ENCODE measurements at places on chromosomes 7 and 10.

DNA sequence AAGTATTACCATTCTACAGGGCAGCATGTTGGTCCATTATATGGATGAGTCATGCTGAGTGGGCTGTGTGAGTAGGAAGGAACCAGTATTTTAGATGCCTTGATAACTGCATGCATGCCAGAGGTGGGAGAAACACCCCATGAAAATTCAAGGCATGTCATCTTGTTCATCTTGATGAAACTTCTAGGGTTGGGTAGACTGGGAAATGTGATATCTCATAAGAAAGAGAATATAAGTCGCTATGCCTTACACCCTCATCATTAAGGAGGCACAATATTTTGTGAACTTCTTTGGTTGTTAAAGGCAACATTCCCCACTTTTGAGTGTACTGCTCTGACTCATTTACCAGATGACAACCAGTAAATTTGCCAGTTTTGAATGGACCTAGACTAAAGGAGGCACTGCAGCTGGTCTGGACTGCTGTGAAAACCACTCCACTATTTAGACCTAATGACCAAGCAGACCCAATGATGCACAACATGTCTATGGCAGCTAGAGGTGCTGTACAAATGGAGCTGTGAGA, 48.0 kb downstream of the ZNF365 start:
- DNase-seq: no peak

- DNase-seq: no peak
Observed at GRCh38 chr7:110733221-110733620, 357.7 kb upstream of the LRRN3 start.

- no peak for DNase-seq
Observed at GRCh38 chr10:102731222-102731800, 12.4 kb upstream of the WBP1L start.

DNA sequence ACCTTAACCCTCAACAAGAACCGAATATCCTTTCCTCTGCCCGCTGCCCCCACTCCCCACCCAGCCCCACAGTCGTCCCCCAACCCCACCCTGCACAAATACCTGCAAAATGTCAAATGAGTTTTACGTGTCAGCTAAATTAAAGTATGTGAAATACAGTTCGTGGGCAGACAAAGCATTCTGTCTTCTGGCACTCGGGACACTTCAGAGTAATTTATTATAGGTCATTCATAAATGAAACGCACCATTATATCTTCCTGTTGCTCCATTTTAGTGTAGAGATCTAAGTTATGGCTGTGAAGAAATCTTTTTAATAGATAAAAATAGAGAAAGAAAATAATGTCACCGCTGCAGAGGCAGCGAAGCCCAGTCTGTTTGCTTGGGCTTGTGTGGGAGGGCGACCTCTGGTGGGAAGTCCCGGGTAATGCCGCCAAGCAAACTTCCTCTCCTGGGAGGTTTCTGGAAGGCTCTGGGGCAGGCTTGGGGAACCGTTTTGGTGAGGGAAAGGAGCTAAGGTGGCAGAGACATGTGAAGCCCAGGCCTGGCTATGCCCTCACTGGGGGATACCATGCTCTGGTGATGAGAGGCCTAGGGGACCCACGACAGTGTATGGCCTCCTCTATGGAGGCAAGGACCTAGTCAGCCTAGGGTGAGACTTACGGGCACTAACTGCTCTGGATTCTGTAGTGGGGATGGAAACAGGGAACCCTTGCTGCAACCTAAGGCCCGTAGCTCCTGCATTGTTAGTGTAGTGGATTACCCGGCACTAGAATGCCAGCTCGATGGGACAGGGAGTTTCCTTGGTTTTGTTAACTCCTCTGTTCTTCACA, 604.9 kb downstream of the LRMDA start:
- DNase-seq: no peak

GRCh38 chr7:91880016-91880412, 488 bp downstream of the MTERF1 start:
- DNase-seq: no peak

DNA sequence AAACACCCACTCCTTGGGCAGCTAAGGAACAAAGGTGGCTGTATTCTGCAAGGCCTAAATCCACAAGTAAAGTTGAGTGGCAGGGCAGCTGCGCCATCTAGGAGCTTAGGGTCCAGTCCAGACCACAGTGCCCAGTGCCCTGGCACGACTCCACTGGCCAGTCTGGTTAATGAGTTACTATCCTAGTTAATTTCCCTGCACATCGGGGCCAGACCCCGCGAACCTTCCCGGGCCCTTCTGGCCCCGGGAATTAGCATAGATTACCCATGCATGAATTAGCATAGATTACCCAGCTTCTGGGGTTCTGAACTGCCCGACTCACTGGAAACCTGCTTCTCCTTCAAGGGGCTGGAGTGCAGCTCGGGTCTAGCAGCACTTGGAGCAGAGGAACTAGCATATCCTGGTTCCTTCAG, 3.2 kb upstream of the EMX2 start:
- DNase-seq: no peak

DNA sequence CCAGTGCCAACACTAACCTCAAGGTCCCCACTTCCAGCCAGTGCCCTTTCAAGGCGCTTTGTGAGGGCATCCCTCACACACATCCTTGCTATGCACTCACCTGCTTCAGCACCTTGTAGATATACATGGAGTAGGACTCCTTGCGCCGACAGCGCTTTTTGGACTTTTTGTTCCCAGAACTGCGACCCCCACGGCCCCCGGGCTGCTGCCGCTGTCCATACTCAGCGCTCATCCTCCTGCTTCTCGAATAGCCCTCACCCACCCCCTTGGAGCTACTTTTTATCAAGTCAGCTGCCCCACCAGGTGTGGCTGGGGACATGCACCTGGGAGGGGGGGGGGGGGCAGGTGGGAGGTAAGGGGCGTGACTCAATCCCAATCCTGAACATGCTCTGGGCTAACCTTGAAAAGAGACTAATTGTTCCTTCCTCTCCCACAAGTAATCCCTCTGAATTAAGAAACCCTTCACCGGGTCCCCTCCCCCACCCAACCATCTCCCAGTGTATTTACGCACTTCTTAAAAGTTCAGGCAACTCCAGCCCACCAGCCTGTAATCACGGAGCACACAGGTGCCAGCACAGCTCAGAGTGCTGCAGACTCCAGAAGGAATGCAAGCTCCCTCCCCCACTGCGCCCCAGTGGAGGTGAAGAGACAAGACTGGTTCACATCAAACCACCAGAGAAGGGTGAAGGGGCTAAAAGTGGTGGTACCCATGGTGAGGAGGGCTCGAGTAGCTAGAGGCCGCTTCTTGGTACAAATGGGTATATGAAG, at the start of gene H2BK1:
Gene H2BK1 (minus strand): TSS at position 402 of the 768 bp plus-strand sequence. CDS start 170 bp downstream, at position 232.
- DNase-seq: no peak

DNA sequence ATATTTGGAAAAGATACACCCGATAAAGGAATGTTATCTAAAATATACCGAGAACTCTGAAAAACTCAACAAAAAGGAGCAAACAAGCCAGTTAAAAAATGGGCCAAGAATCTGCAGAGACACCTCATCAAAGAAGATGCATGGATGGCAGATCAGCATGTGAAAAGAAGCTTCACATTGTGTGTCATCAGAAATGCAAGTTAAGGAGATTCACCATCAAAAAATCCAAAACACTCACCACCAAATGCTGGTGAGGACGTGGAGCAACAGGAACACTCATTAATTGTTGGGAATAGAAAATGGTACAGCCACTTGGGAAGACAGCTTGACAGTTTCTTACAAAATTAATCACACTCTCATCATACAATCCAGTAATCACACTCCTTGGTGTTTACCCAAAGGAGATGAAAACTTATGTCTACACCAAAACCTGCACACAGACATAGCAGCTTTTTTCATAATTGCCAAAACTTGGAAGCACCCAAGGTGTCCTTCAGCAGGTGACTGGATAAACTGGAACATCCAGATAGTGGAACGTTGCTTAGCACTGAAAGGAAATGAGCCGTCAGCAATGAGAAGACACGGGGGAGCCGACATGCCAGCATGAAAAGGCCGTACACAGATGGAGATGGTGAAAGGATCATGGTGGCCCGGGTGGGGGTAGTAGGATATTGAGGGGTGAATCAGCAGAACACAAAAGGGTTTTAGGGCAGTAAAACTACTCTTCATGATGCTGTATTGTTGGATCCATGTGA, 27.9 kb upstream of the PWWP2B start:
- no peak for DNase-seq

DNA sequence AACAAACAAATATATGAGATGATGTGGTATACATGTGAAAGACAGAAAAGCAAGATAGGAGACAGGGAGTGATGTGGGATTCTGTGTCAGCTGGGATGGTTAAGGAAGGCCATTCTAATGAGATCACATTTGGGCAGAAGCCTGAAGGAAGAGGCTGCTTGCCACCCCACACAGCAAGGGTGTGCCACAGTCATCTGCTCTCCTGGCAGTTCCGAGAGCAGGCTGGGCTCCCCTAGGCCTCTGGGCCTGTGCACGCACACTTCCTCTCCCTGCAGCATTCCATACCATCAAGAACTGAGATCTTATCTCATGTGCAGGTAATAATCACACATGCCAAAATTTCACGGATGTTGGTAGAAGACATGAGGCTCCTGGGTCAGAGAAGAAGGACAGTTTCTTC, 43.1 kb downstream of the SYPL1 start:
- no peak for DNase-seq

- DNase-seq: no peak
Observed at GRCh38 chr10:59126991-59127390, 49.5 kb upstream of the PHYHIPL start.

GRCh38 chr7:104839842-104840241, 174.2 kb upstream of the KMT2E start:
- DNase-seq: no peak

- DNase-seq: no peak
Observed at GRCh38 chr7:50618281-50618680, 53.1 kb upstream of the DDC start.

- DNase-seq: no peak
Observed at GRCh38 chr10:63456437-63457210, 9.2 kb downstream of the JMJD1C start.

DNA sequence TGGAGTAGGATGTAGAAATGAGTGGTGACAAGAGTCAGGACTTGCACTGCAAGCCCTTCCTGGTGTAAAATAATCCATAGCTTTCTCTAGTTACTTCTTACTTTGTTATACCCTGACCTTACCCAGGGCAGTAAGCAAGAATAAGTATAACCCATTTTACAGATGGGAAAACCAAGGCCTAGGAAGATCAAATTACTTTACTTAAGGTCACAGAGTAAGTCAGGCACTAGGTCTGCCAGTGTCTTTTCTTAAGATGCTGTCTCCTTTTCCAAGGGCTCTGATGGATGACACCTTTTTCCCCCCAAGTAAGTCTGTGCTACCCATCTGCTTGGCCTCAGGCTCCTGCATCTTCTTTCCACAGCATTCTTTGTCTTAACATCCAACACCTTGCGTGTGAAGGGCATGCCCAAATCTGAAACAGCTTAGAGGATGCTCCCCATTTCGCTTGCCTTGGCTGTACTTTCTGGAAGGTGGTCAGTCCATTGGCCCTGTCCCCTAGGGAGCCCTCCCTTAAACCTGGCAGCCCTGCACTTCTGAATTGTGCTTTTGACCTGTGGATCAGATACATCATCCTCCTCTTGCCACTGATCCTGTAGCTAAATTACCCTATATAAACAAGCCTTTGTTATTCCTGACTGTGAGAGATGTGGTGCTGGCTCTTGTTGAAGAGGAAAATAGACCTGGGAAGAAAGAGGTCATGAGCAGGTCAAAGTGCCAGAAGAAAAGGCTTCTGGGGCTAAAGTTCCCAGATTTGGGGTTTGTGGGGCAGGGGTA, 168.6 kb downstream of the LRMDA start:
- no peak for DNase-seq

DNA sequence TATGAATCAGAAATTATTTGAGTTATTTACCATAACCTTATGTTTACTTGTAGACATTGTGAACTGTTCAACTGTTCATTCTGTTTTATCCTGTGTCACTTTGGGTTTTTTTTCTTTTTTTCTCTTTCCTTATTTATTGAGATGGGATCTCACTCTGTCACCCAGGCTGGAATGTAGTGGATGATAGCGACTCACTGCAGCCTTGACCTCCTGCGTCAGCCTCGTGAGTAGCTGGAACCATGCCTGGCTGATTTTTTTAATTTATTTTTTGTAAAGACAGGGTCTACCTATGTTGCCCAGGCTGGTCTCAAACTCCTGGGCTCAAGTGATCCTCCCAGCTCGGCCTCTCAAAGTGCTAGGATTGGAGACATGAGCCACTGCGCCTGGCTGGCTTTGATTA, 97.1 kb downstream of the CSTF2T start:
- no peak for DNase-seq

- DNase-seq: no peak
Observed at GRCh38 chr10:95263864-95264226, 27.0 kb downstream of the PDLIM1 start.

DNA sequence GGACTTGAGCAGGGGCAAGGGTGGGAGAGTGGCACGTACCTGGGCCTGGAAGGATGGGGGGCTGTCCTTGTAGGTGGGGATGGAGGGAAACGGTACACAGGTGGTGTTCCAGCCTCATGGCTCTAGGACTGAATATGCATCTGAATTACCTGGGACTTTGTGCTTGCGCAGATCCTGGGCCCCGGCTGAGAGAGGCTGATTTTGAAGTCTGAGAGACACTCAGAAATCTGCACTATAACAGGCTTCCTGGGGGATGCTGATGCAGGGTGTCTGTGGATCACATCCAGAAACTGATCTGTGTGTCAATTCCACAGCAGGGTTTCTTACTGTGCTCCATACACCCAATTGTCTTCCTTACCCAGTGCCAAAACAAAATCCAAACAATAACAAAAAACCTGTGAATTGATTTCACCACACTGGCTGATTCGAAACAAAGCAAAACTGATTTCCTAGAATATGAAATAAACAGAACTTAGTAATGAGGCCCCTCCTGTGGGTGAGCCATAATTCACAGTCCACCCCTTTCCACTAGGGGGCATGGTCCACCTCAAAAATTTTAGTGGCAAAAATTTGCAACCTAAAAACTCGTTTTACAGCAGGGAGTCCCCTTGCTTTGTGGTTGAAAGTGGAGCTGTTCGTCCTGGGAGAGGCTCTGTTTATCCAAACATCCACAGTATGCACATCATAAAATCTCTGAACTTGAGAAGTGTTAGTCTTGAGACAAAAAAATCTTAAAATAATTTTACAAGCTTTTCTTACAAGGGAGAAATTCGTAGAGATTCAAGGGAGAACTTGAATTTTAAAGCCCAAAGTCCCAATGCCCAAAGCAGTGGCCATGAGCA, 32.0 kb upstream of the PLEKHA1 start:
- DNase-seq: no peak
